Placental pericyte (primary cell): ENCODE measurements at places on chromosomes 5 and 9. TPM values are rescaled to one million over a fixed set of nuclear protein-coding genes. Genes with fewer than 3 reads are reported as not detected.

Gene ECSCR
- 0.43 TPM in 1 of 2 replicates, not detected in the other for total RNA-seq

Gene TLX3
- total RNA-seq, result not detected in 2 replicates

Gene SPINK1
- not detected in 2 replicates for total RNA-seq

Gene NR5A1
- total RNA-seq, result not detected in 2 replicates

Gene PCDHB10
- 0.22 and 0.43 TPM in 2 replicates for total RNA-seq

Gene IFNB1
- total RNA-seq, result not detected in 2 replicates

Gene NR2F1
- total RNA-seq, result 87.2 and 93.7 TPM in 2 replicates

Gene CYLC2
- total RNA-seq, result not detected in 2 replicates

Gene TMEM245
- 43.3 and 69.4 TPM in 2 replicates for total RNA-seq
